ENCODE measurements at places on chromosomes 3 and 15. TPM values are rescaled to one million over a fixed set of nuclear protein-coding genes. Genes with fewer than 3 reads are reported as not detected.

- no peak for DNase-seq
Measured at GRCh38 chr15:63446255-63446654, 58.1 kb upstream of the USP3 start.

RPL29 gene
- 1,589 TPM for total RNA-seq

DNA sequence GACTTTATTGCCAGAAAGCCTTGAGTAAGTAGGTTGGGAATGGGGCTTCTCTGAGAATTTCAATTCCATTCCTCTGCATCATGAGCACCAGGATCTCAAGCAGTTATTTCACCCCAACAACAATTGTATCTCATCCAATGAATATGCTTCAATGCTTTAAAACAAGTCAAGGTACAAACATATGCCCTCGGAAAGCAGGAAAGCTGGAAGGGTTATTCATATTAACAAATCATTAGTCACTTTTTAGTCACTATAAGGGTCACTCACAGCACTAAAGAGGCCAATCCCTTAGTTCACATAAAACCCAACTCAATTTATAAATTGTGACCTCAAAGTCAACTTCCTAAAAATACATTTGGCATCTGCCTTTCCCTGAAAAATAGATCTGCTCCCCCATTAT, 16.2 kb downstream of the MB21D2 start:
- no peak for DNase-seq

- no peak for DNase-seq
Measured at GRCh38 chr3:78013653-78014052, 973.8 kb downstream of the ROBO2 start.

DNA sequence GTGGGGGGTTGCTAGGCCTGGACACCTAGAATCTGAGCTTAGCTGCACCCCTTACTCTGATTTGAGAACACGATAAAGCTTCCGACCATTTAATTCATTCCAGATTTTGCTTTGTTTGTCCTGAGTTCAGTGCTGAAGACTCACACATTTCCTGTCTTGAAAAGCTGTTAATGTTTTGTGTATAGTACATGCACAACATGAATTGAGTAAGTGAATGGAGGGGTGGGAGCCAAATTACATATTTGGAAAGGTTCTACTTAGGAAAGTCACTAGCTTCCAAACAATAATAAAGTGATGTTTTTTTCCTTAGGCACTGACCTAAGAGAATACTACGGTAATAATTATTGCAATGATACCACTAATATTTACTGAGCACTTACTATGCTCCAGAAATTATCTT, 955.2 kb upstream of the NR2F2 start:
- DNase-seq: no peak

DNA sequence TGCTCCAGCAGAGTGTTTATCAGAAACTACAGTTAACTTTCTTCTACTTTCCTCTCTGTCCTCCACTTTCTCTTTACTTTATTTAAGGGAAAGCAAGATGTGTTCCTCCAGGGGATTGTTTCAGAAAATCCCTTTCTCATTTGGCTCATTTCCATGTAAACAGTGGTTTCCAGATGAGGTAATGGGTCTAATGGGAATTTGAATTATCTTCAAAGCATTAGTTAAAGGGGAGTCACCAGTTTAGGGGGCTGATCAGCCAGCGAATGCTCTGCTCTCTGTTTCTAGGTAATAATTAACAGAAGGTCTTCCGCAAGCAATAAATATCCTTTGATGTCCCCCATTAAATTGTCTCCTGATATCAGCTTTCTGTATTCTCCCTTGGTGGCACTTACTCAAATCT, 30.4 kb upstream of the ZNF639 start:
- no peak for DNase-seq

DNA sequence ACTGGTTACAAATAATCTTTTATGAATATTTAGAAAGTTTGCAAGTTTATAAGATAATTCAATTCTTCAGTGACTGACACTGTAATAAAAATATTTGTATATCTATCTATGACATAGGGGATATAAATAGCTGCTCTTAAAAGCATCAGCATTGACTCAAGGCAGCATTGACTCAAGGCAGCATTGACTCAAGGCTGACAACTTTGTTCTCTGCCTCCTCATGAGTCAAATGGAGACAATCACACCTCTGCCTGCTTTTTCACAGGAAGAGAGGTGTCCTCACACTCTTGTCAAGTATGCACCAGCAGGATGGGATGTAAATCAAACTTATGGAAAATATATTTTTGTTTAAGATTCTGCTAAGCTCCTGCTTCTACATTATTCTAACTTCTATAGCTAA, 1173.1 kb downstream of the NSUN3 start:
- DNase-seq: no peak

- DNase-seq: no peak
Measured at GRCh38 chr3:197260491-197261163, 37.8 kb downstream of the DLG1 start.

TMEM108 gene
- not detected for total RNA-seq
